HCT116 (cell line): ENCODE measurements at places on chromosomes 7 and 10. TPM values are rescaled to one million over a fixed set of nuclear protein-coding genes. Genes with fewer than 3 reads are reported as not detected.

GRCh38 chr7:7932553-7932952, 36.0 kb upstream of the GLCCI1 start:
- no peaks in the 10 kb centered on the region for H3K36me3 ChIP-seq
- H3K4me1 ChIP-seq = no peaks in the 10 kb centered on the region
- no peak for DNase-seq
- H3K27ac ChIP-seq = no peak overlapping the region

GRCh38 chr10:98096731-98097130, 37.7 kb upstream of the R3HCC1L start:
- no peaks in the 10 kb centered on the region for H3K4me1 ChIP-seq
- no peak for DNase-seq
- H3K27me3 ChIP-seq = peaks cover 82% of the 10 kb centered on the region
- H3K27ac ChIP-seq = no peak overlapping the region
- H3K36me3 ChIP-seq = no peaks in the 10 kb centered on the region
- H3K4me3 ChIP-seq = no peak overlapping the region

DNA sequence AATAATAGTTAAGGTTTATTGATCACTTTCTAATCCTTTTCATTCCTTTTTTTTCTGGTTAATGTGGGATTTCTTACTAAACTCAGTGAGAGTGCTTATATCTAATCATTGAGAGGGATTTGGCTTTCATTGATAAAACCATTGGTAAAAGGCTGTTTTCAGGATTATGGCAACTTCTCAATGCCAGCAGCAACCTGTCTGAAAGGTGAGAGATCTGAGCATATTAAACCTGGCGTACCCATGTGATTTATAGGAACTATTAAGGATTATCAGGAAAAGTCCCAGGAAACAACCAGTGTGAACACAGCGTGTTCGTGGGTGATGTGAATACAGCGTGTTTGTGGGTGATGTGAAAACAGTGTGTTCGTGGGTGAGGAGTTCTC, 65.9 kb downstream of the PDIA4 start:
- no peaks in the 10 kb centered on the region for H3K27me3 ChIP-seq
- no peaks in the 10 kb centered on the region for H3K36me3 ChIP-seq
- H3K27ac ChIP-seq = no peak overlapping the region
- H3K4me3 ChIP-seq = peak overlapping the region; percentile 40

DNA sequence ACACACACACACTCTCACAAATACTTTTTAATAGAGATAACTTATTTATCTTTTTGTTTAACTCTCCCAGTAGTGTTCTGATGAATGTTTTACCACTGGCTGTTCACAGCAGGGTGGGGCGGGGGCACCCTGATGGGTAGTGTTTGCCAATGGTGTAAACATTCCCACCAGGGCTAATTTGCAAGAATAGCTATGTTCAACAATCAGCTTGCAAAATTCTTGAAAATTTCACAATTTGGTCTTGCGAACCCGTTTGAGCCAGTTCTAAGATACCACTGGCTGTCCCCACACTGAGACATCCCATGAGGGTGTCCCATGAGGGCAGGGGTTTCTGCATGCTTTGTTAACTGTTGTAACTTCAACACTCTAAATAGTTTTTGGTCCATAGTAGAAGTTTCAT, 348.5 kb downstream of the CXCL12 start:
- DNase-seq = no peak
- no peak overlapping the region for H3K4me3 ChIP-seq
- no peaks in the 10 kb centered on the region for H3K4me1 ChIP-seq
- H3K36me3 ChIP-seq = no peaks in the 10 kb centered on the region
- 0 out of 2 replicates have a peak, but pooled peaks cover 16% of the 10 kb centered on the region for H3K27me3 ChIP-seq
- no peak overlapping the region for H3K27ac ChIP-seq

- H3K4me1 ChIP-seq = no peaks in the 10 kb centered on the region; the same call in 1 of the 2 replicates
- H3K27ac ChIP-seq = peak within 1 kb of the TSS; percentile 61; the same call in 1 of the 2 replicates
- DNase-seq = peak; percentile 33
- no peaks in the 10 kb centered on the region for H3K36me3 ChIP-seq
- H3K4me3 ChIP-seq = peak within 1 kb of the TSS; percentile 82
Measured at GRCh38 chr10:68560186-68560942, at the start of gene TET1. TET1 (plus strand) TSS chr10:68560337; CDS start chr10:68572339, 12,002 bp downstream.

GRCh38 chr10:80760914-80761371, 223.2 kb downstream of the SH2D4B start:
- H3K27ac ChIP-seq = no peak overlapping the region
- H3K36me3 ChIP-seq = no peaks in the 10 kb centered on the region
- H3K4me1 ChIP-seq = no peaks in the 10 kb centered on the region
- DNase-seq = no peak
- H3K4me3 ChIP-seq = no peak overlapping the region

DNA sequence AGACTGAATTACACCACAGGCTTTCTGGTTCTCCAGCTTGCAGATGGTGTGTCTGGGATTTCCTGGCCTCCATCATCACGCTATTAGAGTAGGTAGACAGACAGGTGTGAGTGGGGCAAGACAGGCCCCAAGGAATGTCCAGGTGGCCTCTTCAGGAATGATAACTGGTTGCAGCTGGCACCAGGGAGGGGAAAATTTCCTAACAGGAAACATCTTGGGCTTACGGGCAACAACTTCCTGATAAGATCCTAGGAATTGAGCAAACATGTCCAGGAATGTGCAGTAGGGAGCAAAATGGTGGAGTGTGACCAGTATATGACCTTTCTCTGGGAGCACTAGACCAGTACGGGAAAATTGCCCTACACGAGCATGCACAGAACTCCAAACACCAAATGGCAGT, 11.3 kb downstream of the XRCC2 start:
- no peak overlapping the region for H3K4me3 ChIP-seq
- no peak overlapping the region for H3K27ac ChIP-seq
- no peak for DNase-seq
- H3K4me1 ChIP-seq = no peaks in the 10 kb centered on the region

DNA sequence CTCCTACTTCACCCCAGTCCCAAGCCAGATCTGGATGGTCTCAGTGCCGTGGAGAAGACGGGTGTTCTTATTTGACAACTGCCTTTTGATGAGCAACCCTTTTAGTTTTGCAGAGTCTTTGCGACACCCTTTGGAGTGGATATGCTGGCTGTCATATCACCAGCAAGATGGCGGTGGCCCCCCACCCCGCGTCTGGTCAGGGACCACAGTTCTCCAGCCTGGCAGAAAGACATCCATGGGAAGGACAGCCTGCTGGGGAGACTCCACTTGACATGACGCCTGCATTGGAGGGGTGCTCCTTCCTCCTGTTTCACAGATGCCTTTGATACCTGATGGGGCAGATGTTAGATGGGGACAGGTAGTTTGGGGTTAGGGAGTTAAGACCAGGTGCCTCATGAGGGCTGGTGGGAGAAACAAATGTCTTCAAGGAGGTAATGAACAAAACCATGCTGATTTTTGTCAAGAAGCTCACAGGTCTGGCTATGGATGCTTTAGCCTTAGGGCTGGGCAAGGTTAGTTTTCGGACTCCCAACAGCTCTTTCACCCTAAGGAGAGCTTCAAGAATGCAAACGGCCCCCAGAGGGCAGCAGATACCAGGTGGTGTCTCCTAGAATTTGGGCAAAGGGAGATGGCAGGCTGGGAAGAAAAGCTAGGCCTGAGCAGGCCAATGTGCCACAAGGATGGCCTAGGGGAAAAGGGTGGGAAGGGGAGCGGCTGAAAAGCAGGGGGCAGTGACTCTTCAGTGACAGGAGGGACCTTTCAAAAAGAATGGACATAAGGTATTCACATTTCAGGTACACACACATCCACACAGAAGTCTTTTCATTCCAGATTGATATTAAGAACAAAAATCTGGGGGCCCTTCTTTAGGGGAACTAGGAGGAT, 95.2 kb downstream of the CLEC2L start:
- no peak overlapping the region for H3K4me3 ChIP-seq
- peak; percentile 19 for DNase-seq
- no peak overlapping the region for H3K27ac ChIP-seq
- 0 out of 2 replicates have a peak, but pooled peaks cover 3% of the 10 kb centered on the region for H3K4me1 ChIP-seq
- no peaks in the 10 kb centered on the region for H3K27me3 ChIP-seq
- no peaks in the 10 kb centered on the region; the same call in 1 of the 2 replicates for H3K36me3 ChIP-seq

GRCh38 chr7:141184532-141185190, 110.8 kb downstream of the TMEM178B start:
- no peak overlapping the region for H3K4me3 ChIP-seq
- no peak overlapping the region for H3K27ac ChIP-seq
- no peaks in the 10 kb centered on the region for H3K36me3 ChIP-seq
- no peaks in the 10 kb centered on the region for H3K4me1 ChIP-seq

DNA sequence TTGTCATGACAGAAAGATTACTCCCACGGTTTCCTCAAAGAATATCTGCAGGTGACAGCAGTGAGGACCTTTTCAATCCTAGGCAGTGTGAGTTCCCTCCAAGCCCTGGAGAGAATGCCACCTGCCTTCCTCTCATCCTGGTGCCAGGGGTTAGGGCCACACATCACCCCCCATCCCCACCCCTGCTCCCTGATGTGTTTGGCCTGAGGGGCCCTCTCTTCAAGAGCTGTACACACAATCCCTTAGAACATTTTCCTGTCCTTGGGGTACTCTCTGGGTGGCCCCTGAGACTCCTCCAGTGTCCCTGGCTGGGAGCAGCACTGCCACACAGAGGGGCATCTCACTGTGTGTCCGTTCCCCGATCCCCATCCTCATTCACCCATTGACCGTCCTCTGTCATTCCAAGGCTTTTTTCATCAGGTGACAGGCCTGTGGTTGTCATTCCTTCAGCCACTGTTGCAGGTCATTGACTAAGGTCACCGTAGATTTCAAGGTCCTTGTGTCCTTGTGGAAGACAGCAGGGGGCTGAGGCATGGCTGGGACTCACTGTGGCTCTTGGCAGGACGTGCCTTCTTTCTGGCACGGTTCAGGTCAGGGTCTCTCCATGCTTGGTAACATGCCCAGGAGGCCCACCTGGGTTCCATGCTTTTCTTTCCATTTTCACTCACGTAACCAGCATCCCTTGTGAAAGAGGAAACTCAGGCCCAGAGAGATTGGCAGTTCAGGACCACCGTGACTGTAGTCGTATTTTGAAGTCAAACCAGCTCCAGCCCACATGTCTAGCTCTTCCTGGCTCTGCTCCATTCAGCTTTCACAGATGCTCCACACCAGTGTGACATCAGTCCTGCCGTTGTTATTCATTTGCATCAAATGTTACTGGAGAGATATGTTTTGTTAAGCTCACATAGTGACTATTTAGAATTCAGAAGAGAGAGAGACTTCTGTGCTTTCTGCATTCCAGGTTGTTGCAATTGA, 26.8 kb upstream of the BTBD16 start:
- no peaks in the 10 kb centered on the region for H3K27me3 ChIP-seq
- no peak overlapping the region for H3K4me3 ChIP-seq
- H3K4me1 ChIP-seq = no peaks in the 10 kb centered on the region
- H3K36me3 ChIP-seq = no peaks in the 10 kb centered on the region

DNA sequence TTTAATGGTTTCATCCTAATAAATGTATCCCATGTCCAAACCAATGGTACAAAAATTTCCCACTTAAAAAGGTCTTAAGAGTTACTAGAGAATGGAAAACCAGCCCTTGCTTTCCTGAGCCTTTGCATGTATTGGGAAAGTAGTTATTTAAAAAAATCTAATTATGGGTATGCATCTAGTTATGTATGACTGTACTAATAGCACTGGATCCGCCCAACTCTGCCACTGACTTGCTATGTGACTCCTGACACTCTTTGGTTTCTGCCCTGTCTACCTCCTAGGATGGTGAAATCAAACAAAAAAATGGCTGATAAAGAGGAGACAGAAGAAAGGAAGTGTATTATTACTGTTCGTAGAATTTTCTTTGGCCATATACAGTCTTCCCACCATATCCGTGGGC, 110.4 kb upstream of the CCDC6 start:
- no peak for DNase-seq
- no peaks in the 10 kb centered on the region for H3K4me1 ChIP-seq
- H3K36me3 ChIP-seq = no peaks in the 10 kb centered on the region
- H3K27ac ChIP-seq = no peak overlapping the region

DNA sequence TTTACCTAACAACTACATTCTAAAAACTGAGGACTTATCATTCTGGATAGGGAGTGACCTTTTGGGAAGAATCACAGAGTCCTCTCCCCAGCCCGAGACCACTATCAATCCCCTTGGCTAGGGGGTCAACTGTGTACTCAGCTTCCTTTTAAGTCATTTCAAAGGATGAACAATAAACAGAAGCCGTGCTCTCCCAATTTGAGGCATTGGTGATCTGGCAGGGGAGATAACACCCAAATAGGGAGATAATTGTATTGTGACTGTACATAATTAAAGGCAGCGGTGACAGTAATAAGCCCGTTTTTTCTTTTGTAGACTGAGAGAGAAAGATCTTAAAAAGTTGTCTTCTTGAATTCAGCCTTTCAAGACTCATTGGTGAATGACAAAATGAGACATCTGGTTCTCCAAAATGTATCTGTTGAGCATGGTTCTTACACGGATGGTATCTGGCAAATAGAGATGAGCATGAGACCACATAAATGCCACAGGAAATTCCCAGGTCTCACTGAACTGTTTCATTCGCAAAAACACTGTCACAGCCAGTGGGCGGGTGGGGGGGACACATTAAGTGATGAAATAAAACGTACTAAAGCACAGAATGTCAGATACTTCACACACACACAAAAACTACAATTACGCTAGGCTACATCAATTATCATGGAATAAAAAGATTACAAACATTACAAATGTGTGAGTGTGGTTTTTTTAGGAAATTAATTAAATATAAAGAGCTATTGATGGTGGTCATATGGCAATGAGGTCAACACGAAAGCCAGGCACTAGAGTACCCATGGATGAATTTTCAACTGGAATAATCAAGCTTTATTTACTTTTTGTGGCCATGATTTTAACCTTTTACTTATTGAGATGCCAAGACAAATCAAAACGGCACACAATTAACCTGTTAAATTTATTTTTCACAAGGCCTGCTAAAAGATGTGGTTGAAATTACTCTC, 108.4 kb downstream of the HIPK2 start:
- DNase-seq = no peak
- H3K27ac ChIP-seq = no peak overlapping the region
- H3K4me3 ChIP-seq = no peak overlapping the region
- H3K27me3 ChIP-seq = no peaks in the 10 kb centered on the region
- H3K36me3 ChIP-seq = no peaks in the 10 kb centered on the region

- no peak for DNase-seq
- H3K36me3 ChIP-seq = no peaks in the 10 kb centered on the region
- H3K27me3 ChIP-seq = no peaks in the 10 kb centered on the region
- no peaks in the 10 kb centered on the region for H3K4me1 ChIP-seq
- no peak overlapping the region for H3K27ac ChIP-seq
Measured at GRCh38 chr7:13290975-13291374, 603.5 kb downstream of the ARL4A start.

GRCh38 chr10:33653584-33654367, 319.3 kb upstream of the NRP1 start:
- no peaks in the 10 kb centered on the region for H3K36me3 ChIP-seq
- H3K27ac ChIP-seq = no peak overlapping the region
- H3K4me1 ChIP-seq = no peaks in the 10 kb centered on the region
- H3K4me3 ChIP-seq = no peak overlapping the region
- no peak for DNase-seq

Gene CHRM2
- not detected for total RNA-seq

Gene HIP1
- 22.1 TPM for total RNA-seq

Gene AGMO
- total RNA-seq = not detected

Gene ATP6V0A4
- not detected for total RNA-seq

Gene WAPL
- 37.5 TPM for total RNA-seq

Gene RTKN2
- total RNA-seq = 7.9 TPM

Gene TMEM270
- total RNA-seq = 1.1 TPM

Gene GARIN1A
- 0.49 TPM for total RNA-seq
